ENCODE measurements at places on chromosomes 7 and 10.

DNA sequence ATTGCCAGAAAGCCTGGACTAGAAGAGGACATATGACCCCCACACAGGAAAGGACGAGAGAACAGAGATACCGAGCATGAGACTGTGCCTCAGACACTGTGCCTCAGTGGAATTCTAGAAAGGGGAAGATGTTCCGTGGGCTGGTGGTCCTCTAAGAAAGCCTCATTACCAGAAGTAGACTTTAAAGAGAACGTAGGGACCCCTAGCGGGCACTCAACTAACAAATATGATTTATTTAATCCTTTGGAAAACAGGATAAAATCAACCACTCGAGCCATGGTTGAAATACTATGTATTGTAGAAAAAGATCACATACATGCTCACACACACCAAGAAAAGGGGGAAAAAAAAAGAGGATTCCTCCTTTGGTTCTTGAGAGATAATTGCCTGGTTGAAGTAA, 701.2 kb upstream of the SORCS1 start:
- no peak for DNase-seq

- no peak for DNase-seq
These were observed 14.0 kb downstream of the TECPR1 start for GRCh38 chr7:98238076-98238475.

DNA sequence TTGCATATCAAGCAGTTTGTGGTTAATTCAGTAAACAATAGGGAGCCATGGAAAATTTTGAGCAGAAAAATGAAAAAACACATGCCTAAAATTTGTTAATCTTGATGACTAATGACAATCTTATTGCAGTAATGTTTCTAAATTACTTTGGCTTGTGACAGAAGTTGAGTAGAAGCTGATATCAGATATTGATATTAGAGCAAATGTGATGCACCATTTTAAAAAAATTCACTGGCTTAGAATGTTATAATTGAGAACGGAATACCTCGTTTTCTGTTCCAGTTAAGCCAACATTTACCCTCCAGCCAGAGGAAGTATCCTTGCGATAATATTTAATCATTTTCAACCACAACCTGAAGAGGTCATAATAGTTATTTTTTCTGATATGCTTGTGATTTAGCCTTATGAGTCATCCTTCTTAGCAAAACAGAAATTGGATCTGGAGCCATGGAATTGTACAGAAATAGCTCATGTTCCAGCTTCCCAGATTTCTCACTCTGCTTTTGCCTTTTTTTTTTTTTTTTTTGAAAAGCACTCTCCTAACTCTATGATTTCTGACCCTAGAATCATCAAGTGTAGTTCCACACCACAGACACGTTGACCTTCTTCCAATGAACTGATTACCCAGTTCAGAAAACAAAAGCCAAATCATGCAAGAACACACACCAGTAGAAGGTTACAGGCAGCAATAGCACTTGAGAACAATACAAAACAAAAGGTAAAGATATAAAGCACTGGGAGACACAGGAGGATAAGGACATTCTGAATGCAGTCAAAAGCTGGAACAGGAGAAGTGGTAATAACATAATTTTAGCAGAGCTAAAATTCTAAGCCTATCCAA, 96.8 kb upstream of the PHYHIPL start:
- no peak for DNase-seq

- DNase-seq: no peak
These were observed 1.2 kb downstream of the CYP2E1 start for GRCh38 chr10:133528296-133528844.

- DNase-seq: no peak
These were observed 15.9 kb downstream of the MIOS start for GRCh38 chr7:7582596-7582995.

GRCh38 chr10:97889461-97890265, 40.0 kb downstream of the GOLGA7B start:
- no peak for DNase-seq

DNA sequence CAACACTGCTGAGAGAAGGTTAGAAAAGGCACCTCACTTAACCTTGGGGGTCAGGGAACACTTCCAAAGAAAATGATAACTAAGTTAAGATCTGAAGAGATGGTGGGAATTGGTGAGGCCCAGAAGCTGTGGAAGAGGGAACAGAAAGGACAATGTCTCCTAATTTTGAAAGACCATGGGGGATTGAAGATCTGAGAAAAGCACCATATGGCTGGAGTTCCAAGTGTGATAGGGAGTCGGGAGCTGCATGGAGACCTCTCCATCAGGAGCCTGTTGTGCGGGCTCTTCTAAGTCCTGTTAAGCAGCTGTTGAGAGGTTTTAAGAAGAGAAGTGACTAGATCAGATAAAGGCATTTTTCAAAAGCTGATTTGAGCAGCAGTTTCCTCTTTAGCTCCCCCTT, 254.3 kb downstream of the CDK14 start:
- DNase-seq: no peak

DNA sequence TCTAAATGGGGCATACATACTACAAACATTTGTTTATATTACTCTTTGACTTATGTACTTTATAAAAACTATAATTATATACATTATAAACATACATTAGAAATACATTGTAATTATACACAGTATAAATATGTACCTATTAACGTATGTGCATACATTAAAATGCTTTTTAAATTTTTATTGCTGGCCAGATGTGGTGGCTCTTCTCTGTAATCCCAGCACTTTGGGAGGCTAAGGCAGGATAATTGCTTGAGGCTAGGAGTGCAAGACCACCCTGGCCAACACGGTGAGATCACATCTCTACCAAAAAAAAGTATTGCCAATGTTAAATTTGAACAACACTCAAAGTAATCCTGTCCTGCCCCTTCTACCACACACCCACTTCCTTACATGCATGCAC, 1037.0 kb downstream of the GRM8 start:
- no peak for DNase-seq

GRCh38 chr7:118872568-118872967, 648.1 kb downstream of the ANKRD7 start:
- DNase-seq: no peak

DNA sequence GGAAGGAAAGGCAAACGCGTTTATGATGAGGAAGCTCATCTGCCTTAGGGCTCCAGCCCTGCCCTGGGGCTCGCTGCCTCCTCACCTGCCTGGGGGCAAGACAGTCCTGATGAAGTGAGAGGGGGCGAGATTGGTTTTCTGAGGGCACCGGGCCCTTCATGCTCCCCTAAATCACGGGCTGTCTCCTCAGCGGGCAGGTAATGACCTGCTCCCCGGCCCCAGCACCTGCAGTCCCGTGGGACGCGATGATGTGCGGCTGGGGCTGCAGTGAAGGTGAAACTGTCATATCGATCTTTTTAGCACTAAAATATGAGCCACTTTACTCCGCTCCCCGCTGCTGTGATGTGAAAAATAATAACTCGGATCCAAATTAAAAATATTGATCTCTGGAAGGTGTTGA, 120.2 kb downstream of the INPP5A start:
- no peak for DNase-seq

DNA sequence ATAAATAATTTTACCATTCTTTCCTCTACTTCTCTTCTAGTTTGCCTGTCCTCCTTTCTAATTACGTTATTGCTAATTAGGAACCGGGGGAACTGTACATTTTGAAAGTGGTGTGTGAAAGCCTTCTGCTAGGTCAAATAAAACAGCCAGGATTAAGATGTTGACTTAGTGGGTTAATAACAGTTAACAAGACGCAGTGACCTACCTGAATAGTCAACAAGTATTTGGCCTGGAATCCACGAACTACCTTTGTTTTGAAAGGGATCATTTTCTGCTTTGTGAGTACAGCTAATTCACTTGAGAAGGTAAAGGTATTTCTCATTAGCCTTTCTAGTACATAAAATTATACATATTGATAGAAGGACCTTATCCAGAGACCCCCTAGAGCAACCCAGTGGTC, 139.9 kb downstream of the COL28A1 start:
- no peak for DNase-seq

GRCh38 chr10:61757001-61757400, 94.3 kb downstream of the CABCOCO1 start:
- no peak for DNase-seq

DNA sequence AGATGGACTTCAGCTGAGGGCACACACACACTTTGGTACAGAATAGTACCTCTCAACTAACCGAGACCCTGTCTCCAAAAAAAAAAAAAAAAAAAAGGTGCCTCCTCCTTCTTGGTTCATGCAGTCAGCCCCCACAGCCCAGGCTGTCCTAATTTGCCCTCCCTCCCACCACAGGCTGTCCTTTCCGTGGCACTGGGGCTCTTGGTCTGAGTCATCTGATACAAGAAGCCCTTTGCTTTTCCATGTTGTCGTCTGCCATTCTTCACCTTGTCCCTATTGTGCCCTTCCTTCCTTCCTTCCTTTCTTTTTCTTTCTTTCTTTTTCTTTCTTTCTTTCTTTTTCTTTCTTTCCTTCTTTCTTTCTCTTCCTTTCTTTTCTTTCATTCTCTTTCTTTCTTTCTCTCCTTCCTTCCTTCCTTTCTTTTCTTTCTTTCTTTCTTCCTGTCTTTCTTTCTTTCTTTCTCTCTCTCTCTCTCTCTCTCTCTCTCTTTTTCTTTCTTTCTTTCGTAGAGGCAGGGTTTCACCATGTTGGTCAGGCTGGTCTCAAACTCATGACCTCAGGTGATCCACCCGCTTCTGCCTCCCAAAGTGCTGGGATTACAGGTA, 96.0 kb upstream of the IKZF1 start:
- DNase-seq: no peak

DNA sequence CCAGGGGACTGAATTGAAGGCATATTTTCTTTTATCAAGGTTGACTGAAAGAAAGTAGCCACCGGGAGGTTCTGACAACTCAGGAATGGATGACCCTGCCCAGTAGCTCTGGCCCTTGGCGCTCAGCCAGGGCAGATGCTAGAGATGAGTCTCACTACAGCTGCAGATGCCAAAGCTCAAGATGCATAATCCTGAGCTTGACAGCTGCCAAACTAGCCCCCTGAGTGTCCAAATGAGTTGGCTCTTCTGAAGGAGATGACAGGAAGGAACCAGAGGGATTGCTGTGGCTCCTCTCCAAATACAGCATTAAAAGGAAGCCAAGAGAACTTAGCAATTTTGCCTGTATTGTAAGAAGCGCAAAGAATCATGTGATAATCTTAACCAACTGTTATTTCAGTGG, 78.4 kb downstream of the NXPH1 start:
- no peak for DNase-seq

Measured in CD14-positive monocyte (primary cell).